ENCODE measurements at places on chromosomes 7 and 10.

GRCh38 chr10:133334503-133335245 lies 2.0 kb downstream of the CALY start:
- DNase-seq: no peak

DNA sequence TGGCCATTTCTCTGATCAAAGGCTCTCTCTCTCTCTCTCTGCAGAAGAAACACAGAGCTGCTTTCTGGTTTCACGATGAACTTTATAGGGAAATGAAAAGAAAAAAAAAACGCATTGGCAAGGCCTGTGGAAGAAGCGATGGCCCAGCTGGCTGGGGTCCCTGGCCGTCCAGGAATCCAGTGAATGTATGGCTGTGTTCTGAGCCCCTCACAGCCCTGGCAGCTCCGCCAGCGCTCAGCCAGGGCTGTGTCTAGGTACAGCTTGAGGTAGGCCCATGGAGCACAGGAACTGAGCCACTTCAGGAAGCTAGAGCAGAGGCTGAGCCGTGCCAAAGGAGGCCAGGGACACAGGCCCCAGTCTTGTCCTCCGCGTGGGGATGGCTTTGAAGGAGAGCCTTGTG lies 13.1 kb upstream of the UCMA start:
- no peak for DNase-seq

DNA sequence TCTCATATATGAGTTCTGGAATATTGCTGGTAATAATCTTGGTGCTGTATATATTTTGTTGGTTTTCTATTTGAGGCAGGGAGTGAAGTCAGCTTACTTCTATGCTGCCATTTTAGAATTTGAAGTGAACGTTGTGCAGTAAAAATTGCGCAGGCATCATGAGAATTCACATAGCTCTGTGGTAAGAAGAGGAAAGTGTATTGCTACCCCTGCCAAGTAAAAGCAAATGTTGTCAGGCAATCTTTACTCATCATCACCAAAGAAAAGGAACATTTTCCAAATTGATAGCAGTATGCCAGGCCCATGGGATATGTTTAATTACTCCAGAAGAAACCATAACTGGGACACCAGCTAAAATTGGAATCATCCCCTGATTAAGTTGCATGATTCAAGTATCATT lies 13.4 kb downstream of the FEZF1 start:
- no peak for DNase-seq

DNA sequence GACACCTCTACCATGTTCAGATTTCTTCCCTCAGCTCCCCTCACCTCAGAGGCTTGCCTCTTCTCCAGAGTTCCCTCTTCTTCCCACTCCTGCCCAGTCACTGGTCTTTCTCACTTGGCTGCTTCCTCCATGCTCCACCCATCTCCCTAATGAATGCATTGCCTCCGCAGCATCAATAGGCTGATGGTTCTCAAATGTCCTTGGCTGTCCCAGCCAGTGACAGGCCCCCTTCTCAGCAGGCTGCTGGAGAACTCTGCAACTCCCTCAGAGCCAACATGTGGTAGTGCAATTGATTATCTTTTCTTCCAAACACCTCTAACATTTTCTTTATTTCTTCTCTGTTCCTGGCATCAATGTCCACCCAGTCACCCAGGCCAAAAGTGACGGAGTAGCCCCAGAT lies 218.2 kb downstream of the RELN start:
- DNase-seq: no peak

- no peak for DNase-seq
Observed at GRCh38 chr7:90957883-90958282, 306.4 kb upstream of the FZD1 start.

- no peak for DNase-seq
Observed at GRCh38 chr10:131062621-131063260, 248.8 kb downstream of the TCERG1L start.

- DNase-seq: no peak
Observed at GRCh38 chr7:153301936-153302335, 542.4 kb downstream of the ACTR3B start.

GRCh38 chr7:51569581-51569980 lies 253.0 kb upstream of the COBL start:
- DNase-seq: no peak

- DNase-seq: peak; percentile 18
Observed at GRCh38 chr7:46024263-46024916, 103.3 kb upstream of the IGFBP3 start.

GRCh38 chr10:44911081-44911540 lies at the start of gene TMEM72:
Gene TMEM72 (plus strand): TSS chr10:44911337. CDS start chr10:44911513, 176 bp downstream.
- no peak for DNase-seq

DNA sequence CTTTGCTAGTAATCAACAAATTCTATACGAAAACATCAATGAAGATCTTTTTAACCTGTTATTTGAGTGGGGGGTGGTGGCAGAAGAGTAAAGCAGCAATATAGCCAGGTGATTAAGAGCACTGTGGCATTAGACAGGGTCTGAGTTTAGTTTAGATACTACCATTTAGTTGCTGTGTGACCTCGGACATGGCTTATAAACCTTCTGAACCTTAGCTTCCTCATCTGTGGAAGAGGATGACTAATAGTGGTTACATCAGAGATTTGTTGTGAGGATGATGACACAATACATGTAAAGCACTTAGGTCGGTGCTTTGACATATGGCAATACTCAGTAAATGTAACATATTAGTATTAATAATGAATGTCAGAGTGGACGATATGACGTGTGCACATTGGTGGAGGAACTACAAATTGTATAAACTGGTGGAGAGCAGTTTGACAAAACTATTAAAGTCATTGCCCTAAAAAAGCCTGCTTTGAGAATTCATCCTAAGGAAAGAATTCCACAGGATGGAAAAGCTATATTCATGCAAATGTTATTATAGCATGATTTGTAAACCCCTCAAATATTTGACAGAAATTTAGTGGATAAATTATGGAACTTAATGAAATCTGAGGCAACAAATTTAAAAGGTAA lies 24.3 kb downstream of the SPAG6 start:
- peak; percentile 72 for DNase-seq

DNA sequence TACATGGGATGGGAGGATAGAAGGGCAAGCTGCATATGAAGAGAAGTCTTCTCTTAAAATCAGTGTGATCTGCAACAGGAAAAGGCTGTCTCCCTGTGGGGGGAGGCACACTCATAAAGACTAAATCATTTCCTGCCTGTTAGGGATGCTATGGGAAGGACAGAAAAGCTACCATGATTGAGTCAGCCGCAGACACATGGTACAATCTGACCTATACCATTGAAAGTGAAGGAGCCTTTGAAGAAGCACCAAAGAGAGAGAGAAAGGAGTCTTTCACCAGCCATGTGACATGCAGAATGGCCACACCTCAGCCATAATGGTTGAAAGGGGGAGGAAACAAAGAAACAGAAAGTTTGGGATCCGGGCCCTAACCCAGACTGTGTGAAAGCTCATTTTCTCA lies 29.1 kb downstream of the NUDCD3 start:
- peak; percentile 76 for DNase-seq

GRCh38 chr7:130966246-130967009 lies 232.4 kb upstream of the KLF14 start:
- DNase-seq: peak; percentile 51

- no peak for DNase-seq
Observed at GRCh38 chr10:71135236-71135635, 77.1 kb upstream of the UNC5B start.

DNA sequence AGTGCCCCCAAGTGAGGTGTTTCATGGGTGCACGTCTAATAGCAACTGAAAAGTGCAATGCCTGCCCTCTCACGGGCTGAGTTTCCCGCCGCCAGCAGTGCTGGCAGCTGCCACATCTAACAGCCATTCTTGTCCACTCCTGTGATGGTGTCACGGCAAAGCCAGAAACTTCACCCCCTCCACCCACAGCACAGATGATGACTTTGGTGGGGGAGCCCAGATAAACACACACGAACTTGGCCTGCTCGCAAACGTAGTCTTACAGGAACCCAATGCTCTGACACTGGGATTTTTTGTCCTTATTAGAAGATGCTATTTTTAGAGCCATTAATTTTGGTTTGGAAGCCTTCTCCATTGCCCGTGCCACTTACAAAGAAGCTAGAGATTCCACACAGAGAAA lies 26.7 kb downstream of the CPXM2 start:
- no peak for DNase-seq

- peak; percentile 26 for DNase-seq
Observed at GRCh38 chr10:101091546-101092290, 29.9 kb downstream of the KAZALD1 start.

- DNase-seq: no peak
Observed at GRCh38 chr7:66903360-66904062, 17.5 kb upstream of the TMEM248 start.

DNA sequence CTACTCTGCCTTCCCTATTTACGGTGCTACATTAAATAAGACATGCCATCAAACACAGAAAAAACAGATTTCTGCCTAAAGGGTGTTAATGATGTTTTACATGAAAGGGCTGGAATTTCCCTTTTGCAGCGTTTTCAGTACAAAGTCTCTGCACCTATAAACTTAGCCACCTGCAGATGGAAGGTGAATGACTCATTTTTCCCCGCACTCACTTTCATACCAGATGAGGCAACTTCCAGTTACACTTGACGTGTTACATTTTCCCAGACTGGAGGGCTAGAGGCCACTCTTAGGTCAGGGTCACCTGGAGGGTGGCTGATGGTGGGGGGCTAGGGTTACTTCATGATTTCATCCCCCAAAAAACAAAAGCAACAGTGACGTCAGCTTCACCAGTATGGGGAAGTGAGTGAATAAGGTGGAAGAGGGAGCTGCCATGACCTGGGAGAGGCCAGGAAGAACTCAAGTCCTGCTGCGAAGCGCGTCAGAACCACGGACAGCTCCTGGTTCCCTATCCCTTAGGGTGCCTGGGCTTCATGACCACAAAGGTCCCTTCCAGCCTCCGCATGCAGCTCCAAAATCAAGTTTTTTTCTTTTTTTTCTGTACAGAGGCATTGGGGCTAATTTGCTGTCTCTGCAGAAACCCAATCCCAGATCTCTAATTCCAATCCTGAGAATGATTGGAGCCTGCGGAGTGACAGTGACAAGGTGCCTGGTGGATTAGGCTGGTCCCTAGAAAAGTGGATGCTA lies 94.0 kb downstream of the ADARB2 start:
- DNase-seq: no peak

DNA sequence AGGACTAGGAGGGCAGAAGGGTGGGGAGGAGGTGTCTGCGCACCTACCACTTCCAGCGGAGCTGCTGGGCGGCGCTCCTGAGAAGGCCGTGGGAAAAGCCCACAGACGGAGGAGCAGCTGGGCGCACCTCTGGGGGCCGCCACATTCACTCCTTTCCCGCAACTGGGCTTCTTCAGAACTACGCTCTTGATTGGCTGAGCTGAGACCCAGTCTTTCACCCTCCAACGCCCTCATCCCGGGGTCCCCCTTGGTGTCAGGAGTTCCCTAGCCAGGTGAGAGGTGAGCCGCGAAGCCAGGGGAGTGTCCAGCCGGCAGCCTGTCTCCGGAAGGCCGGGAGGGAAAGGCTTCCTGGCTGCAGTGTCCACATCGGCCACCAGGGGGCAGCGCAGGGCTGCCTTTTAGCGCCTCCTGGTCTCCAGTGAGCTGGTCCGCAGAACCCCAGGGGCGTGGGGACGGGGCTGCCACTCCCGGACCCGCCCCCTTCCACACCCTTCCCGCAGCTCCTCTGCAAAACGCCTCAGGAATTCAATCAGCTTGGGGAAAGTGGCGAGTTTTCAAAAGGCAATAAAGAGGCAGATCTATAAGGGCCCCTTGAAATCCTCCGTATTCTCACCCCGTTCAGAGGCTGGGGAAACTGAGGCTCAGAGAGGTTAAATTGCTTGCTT lies 98.8 kb downstream of the CHST15 start:
- peak; percentile 44 for DNase-seq

- no peak for DNase-seq
Observed at GRCh38 chr10:87598700-87599099, 61.0 kb upstream of the PAPSS2 start.

DNA sequence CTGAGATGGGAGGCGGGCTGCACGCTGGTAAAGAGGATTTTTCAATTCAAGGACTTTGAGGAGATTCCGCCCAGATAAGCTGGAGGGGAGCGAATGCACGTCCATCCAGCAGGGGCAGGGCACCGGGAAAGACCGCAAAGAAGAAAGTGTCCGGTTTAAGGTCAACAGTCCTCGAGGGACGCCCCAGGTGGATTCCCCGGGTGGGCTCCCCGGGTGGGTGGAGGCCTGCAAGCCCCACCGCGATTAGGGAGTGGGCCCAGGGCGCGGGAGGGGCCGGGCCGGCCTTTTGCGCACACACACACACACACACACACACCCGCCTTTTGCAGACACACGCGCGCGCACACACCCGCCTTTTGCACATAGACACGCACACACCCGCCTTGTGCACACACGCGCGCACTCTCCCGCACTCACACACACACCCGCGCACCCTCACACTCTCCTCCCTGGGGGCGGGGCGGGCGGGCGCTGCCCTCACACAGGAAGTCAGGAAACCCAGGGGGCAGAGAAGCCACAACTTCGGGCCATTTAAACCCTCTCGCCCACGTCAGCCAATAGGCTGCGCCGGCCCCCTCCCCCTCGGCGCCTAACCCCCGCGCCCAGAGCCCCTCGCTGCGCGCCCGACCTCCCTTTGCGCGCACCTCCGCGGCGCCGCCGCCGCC lies 615 bp downstream of the ARHGAP12 start:
- DNase-seq: peak; percentile 50

DNA sequence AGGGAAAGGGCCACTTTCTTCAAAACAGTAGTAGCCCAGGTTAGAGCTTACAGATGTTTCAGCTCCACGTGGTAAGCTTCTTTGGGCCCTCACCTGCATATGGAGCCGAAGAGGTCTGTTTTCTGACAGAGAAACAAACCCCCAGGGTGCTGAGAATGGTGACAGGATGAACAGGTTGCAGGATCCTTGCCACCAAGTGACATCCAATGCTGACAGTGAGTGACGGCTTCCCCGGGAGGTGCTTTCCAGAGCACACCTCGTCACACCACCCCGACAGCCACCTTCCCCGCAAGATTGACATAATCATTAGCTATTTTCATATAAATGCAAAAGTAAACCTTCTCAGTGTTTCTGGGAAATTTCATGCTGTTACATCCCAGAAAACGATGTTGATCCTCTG lies 109.3 kb upstream of the BTBD16 start:
- no peak for DNase-seq

DNA sequence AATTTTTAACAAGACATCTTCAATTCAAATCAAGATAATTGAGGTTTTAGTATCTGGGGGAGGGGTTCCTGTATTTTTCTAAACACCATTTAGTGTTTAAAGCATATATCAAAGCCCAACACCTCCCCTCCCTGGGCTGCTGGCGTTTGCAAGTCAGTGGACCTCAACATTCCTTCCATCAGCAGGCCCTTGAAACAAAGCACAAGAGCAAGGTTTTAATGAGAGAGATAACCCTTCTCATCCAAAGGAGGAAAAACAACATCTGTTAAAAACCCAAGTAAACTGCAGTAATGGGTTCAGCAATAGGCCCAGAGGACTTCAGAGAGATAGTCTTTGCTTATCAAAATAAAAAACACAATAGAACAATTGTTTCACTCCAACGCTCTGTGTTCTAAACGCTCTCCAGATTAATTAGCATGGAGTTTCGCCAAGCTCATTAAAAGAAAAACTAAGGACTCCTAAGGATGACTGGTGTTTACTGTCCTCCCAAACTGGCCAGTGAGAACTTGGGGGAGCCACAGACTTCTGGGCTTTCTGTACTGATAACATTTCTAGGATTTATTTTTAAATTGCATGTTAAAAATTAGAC lies 2.5 kb downstream of the JCAD start:
- DNase-seq: no peak

- peak; percentile 97 for DNase-seq
Observed at GRCh38 chr10:17512341-17513001, 58.1 kb upstream of the ST8SIA6 start.
